NCI-H446 (cell line): ENCODE measurements at places on chromosomes 7 and 10.

DNA sequence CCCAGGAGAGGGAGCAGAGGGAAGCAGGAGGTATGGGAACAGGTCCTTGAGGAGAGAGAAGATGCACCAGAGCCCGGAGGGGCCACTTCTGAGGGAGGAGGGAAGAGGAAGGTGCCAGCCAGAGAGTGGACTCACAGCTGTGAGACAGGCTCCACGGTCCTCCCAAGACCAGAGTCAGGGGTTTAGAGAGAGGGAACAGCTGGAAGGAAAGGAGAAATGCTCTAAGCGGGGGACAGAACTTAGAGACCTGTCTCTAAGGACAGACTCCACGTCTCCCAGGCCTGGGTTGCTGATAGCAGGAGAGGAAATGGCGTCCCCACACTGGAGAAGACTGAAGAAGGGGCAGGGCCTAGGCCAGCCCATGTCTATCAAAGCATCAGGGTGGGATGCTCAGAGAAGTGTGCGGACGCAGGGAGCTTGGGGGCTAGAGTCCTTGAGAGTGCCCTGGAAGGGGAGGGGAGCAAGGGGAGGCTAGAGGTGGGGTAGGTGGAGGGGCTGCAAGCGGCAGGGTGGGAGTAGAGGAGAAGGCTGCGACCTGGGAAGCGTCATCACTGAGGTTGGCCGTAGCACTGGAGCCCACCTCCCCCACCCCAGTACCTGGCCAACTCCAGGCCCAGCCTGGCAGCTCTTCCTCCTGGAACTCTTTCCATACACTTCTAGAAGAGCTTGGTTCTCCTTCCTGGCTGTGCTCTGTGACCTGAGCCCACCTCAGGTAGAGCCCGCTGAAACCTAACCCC is 25.6 kb upstream of the GRID1 start:
- DNase-seq: no peak

DNA sequence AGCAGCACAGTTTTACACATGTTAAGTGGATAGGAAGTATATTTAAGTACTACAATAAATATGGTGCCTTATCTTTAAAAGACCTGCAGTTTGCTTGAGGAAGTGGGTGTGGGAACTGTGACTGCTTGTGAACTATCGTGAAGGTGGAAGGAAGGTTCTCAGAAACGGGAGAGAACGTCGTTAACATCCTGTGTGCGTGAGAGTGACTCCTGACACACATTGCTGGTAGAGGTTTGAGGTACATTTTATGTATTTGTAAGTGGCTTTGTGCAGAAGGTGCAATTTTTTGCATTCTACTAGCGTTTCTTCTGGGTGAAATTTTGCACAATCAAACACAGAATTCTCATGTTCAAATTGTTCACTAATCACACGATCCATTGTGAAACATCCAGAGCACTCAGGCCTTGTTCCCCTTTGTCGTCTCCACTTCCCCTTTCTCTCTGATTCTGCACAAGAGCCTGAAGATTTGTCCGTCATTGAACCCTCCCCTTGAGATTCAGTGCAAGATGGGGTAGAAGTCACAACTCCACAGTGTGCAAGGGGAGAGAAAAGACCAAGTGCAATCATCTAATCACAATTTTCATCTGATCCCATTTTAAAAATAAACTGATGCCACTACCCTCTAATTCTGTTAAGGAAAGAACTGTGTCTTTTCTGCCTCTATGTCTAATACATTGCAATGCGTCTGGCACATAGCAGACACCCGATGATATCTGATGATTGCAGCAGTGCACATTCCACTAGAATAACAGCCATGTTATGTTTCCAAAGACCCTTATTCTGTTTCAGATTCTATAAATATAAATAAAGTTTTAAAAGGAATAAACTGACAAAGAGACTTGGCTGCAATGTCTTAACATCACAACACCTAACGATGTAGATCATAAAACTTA is 279.9 kb downstream of the NEBL start:
- no peak for DNase-seq

DNA sequence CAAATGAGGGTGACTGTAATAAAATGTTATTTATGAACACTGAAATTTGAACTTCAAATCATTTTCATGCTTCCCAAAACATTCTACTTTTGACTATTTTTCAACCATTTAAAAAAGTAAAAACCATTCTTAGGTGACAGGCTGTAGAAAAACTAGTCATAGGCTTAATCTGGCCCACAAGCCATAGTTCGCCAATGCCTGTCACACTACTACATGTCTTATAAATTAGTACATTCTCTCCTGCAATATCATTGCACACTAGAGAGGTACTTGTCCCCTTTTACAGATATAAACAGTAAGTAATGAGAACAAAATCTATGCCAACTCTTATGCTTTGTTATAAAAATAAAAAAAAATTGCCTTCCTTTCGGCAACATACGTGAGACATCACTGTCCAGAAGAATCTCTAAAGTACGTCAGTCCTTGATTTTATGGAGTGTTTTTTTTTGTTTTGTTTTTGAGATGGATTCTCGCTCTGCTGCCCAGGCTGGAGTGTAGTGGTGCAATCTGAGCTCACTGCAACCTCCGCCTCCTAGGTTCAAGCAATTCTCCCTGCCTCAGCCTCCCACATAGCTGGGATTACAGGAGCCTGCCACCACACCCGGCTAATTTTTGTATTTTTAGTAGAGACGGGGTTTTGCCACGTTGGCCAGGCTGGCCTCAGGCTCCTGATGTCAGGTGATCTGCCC is 23.2 kb downstream of the UPF2 start:
- no peak for DNase-seq

- DNase-seq: no peak
Observed at GRCh38 chr10:119315128-119316001, 108.0 kb downstream of the GRK5 start.

GRCh38 chr10:86261470-86261869 is 105.1 kb downstream of the GRID1 start:
- no peak for DNase-seq

- peak; percentile 85 for DNase-seq
Observed at GRCh38 chr10:14478604-14479003, 147.9 kb upstream of the FRMD4A start.

- DNase-seq: no peak
Observed at GRCh38 chr7:37666026-37666799, 17.4 kb upstream of the GPR141 start.

- no peak for DNase-seq
Observed at GRCh38 chr10:127880557-127880956, 12.2 kb downstream of the CLRN3 start.

GRCh38 chr7:4753598-4754432 is 21.6 kb upstream of the AP5Z1 start:
- DNase-seq: no peak
